ENCODE measurements at places on chromosomes 12 and 14.
A peak's percentile ranks its signal among the peaks of the same experiment; 100 is the strongest.

- DNase-seq = no peak
Measured at GRCh38 chr12:107894589-107894988, 120.1 kb downstream of the ASCL4 start.

GRCh38 chr12:62724947-62725451 lies 210.0 kb downstream of the PPM1H start:
- peak; percentile 100 for DNase-seq

DNA sequence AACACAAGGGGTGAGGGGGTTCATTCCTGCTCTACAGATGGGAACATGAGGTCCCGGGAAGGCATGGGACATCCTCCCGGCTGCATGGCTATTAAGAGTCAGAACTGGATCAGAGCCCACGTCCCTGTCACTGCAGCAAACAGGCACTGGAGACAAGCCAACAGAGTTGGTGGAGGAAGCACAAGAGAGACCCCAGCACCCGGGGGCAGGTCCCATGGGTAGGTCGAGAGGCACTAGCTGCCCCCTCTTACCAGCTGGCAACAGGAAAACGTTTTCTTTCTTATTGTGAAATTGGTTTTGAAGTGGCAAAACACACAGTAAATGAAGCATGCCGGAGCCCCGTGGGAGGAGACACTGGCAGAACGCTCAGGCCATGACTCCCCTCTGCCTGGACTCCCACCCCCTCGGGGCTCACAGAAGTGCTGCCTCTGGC lies 43.6 kb downstream of the SYNE3 start:
- DNase-seq = peak; percentile 40

- no peak for DNase-seq
Measured at GRCh38 chr12:47733142-47733541, 7.9 kb upstream of the ENDOU start.

GRCh38 chr12:125755512-125755911 lies 690.3 kb downstream of the AACS start:
- no peak for DNase-seq

DNA sequence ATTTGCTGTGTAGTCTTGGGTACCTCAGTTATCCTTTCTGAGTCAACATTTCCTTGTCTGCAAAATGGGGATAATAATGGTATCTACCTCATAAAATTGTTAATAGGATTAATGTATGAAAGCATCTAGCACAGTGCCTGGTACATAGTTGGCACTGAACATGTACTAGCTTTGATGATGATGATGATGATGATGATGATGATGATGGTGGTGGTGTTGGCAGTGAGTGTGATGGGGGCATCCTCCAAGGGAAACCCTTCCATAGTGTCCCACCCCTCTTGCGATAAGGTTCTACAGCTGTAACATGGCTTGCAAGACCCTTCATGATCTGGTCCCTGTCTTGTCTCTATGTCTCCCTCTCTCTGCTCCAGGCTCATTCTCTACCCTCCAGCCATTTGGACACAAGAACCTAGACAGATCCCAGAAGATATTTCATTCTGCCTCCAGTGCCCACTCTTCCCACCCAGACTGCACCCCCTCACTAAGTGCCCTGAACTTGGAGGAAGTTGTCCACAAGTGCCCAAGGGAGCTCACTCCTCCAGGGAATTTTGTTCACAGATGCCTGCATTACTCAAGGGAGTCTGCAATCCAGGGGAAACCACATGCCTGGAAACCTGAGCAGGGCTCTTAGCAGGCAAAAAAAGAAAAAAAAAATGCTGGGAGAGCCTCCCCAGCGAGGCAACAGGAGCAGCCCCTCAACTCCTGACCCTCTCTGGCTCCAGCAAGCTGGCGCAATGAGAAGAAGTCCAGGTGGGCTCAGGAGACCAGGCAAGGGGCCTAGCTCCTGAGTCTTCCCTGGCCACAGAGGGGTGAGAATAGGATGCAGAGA lies 10.1 kb upstream of the BDKRB1 start:
- peak; percentile 38 for DNase-seq

GRCh38 chr12:30506411-30506810 lies 189.3 kb downstream of the IPO8 start:
- no peak for DNase-seq

GRCh38 chr12:41286426-41286825 lies 98.3 kb downstream of the PDZRN4 start:
- peak; percentile 68 for DNase-seq

- peak; percentile 41 for DNase-seq
Measured at GRCh38 chr12:50603817-50604639, 99.2 kb downstream of the DIP2B start.

DNA sequence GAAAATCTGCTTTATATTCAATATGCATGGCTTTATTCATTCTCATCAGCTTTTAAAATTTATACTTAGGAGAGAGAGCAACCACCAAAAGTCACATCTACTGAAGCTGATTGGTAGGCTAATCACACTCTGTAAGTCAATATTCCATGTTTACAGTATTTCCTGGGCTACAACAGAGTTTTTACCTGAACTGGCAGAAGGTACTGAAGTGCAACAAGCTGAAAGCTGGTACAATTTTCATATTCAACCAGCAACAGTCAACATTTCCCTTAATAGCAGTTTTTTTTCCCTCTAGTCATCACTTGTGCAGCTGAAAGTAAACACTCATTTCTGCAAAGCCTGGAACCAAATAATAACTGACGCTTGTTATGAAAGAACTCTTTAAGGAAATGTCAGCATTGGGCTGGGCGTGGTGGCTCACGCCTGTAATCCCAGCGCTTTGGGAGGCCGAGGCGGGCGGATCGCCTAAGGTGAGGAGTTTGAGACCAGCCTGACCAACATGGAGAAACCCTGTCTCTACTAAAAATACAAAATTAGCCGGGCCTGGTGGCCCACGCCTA lies 12.9 kb downstream of the BRAP start:
- no peak for DNase-seq

DNA sequence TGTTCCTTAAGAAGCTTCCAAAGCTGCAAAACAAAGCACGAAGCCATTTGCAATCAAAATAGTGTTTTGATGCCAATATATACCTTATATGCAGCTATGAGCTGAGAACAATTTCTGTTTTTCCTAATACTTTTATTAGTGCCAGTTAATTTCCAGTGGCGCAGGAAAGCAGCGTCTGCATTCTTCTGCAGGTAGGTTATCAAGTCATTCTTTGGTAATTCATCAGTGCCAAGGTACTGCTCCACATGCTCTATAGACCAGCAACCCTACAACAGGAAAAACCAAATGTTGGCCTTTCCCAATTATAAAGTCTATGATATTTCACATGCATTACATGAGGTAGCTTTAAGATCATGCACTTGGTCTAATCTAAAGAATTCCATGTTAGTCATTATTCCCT lies 87.6 kb upstream of the STRN3 start:
- DNase-seq = no peak

- no peak for DNase-seq
Measured at GRCh38 chr14:32977913-32978312, 39.2 kb downstream of the NPAS3 start.

DNA sequence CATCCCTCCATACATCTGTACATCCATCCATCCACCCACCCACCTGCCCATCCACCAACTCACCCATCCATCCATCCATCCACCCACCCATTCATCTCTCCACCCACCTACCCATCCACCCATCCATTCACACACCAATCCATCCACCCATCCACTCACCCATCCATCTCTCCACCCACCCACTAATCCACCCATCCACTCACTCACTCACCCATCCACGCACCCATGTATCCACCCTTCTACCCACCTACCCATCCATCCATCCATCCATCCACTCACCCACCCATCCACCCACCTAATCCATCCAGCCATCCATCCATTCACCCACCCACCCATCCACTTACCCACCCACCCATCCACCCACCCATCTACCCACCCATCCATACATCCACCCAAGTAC lies 16.2 kb downstream of the GALNT9 start:
- no peak for DNase-seq

Measured in renal cortical epithelial cell (primary cell).